ENCODE measurements at places on chromosomes 4 and X. TPM values are rescaled to one million over a fixed set of nuclear protein-coding genes. Genes with fewer than 3 reads are reported as not detected.
A peak's percentile ranks its signal among the peaks of the same experiment; 100 is the strongest.

The ASB12 gene
- total RNA-seq, result not detected

The P2RY4 gene
- total RNA-seq, result not detected

The SHISA3 gene
- 3.1 TPM for total RNA-seq

The GCNA gene
- total RNA-seq, result 0.29 TPM

The ADRA2C gene
- 1.1 TPM for total RNA-seq

The NOX1 gene
- total RNA-seq, result not detected

DNA sequence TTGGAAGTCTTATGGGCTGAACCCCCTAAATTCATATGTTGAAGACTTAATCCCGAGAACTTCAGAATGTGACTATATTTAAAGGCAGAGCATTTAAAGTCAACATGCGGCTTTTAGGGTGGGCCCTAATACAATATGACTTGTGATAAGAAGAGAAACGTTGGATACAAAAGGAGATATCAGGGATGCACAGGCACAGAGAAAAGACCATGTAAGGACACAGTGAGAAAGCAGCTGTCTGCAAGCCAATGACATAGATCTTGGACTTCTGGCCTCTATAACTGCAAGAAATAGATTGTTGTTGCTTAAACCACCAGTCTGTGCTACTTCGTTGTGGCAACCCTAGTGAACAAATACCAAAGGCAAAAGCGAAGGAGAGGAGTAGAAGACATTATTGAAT lies 42.2 kb downstream of the GABRG1 start:
- DNase-seq, result no peak

GRCh38 chr4:52665592-52665991 lies 6.5 kb upstream of the USP46 start:
- DNase-seq, result no peak

- DNase-seq, result peak; percentile 12
Measured at GRCh38 chr4:110106931-110107296, 91.5 kb downstream of the ELOVL6 start.

DNA sequence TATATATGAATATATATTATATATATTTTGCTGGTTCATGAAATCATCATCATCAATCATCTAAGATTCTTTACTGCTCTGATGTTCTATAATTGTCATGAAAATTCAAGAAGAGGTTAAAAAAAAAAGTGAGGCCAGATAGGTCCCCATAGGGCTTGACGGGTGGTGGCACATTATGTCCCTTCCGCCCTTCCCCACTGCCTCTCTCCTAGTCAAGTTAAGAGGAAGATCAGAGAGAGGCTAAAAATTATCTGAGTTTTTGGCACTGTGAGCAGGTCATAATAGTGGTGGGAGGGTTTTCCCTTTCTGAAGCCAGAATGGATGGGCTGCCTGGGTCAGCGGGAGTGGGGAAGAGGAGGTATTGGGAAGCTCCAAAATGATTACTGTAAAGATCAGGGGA lies 5.4 kb downstream of the SYNPO2 start:
- no peak for DNase-seq

GRCh38 chrX:15441464-15441863 lies 51.7 kb downstream of the PIR start:
- no peak for DNase-seq

DNA sequence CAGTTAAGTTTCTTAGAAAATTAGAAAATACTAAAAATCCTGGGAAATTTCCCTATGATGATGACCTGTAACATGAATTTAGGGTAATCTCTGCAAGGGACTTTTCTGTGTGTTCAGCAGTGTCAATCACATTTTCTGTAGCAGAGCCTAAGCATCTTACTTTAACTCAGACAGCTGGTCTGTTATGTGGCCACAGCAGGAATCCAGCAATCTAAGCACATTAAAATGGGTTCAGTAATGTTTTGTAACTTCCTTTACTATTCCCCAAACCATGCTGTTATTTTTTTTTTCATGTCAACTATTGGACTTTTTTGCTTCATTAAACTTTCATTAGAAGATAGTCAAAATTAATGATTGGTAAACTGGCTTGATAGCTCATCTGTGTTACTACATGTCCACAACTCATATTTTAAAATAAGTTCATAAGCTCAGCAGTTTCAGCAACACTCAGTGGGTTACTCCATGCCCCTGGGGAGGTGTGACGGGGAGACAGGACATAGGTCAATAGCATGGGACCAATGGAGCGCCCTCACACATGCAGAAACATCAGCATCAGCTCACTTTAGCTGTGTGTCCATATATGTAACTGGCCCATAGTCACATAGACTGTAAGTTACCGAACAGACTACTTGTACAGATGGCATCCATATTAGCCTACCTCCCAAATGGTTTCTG lies 168.0 kb upstream of the PACRGL start:
- no peak for DNase-seq

DNA sequence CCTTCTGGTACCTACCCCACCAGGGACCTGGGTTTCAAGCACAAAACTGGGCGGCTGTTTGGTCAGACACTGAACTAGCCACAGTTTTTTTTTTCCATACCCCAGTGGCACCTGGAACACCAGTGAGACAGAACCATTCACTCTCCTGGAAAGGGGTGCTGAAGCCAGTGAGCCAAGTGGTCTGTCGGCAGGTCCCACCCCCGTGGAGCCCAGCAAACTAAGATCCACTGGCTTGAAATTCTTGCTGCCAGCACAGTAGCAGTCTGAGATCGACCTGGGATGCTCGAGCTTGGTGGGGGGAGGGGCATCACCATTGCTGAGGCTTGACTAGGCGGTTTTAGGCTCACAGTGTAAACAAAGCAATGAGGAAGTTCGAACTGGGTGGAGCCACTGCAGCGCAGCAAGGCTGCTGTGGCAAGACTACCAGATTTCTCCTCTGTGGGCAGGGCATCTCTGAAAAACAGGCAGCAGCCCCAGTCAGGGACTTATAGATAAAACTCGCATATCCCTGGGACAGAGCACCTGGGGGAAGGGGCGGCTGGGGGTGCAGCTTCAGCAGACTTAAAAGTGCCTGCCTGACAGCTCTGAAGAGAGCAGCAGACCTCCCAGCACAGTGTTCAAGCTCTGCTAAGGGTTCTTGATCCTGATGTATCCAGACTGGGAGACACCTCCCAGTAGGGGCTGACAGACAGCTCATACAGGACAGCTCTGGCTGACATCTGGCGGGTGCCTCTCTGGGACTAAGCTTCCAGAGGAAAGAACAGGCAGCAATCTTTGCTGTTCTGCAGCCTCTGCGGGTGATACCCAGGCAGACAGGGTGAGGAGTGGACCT lies 223.0 kb downstream of the COX18 start:
- DNase-seq, result peak; percentile 6

DNA sequence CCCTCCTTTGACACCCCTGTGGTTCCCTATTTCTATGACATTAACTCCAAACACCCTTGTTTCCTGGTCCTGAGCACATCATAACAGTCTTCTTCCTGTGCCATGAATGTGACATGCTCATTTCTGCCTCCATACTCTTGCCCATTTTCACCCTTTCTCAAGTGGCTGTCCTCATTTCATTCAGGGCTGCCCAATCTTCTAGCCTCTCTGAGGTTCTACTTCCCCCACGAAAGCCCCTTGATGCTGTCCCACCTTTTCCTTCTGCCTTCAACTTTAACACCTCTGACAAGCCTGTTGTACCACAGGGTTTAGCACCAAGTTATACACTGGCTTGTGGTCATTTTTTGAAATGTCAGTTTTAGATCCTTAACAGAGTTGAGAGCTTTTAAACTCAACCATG lies 136.2 kb upstream of the BOD1L1 start:
- DNase-seq, result no peak

GRCh38 chr4:109850601-109851000 lies 2.7 kb downstream of the LRIT3 start:
- no peak for DNase-seq
